Activated T-cell treated with anti-CD3 and anti-CD28 coated beads, Interleukin-2, amount 50 U/mL, for 72 hours (primary cell): ENCODE measurements at places on chromosomes 5 and 9. TPM values are rescaled to one million over a fixed set of nuclear protein-coding genes. Genes with fewer than 3 reads are reported as not detected.
A peak's percentile ranks its signal among the peaks of the same experiment; 100 is the strongest.

The OTP gene
- 0.19 TPM for total RNA-seq

The NFIB gene
- not detected for total RNA-seq

The PCDHA13 gene
- total RNA-seq: not detected

The STPG3 gene
- 0.63 TPM for total RNA-seq

- no peak for DNase-seq
- no peak overlapping the region for H3K4me3 ChIP-seq
- no peaks in the 10 kb centered on the region for H3K4me1 ChIP-seq
- peaks cover 6% of the 10 kb centered on the region for H3K36me3 ChIP-seq
These were observed 32.1 kb downstream of the NADK2 start for GRCh38 chr5:36209664-36210063.

The INSL6 gene
- total RNA-seq: not detected

The LCN1 gene
- total RNA-seq: not detected

GRCh38 chr5:132233081-132233480, 5.4 kb upstream of the P4HA2 start:
- no peak overlapping the region for H3K4me3 ChIP-seq
- H3K36me3 ChIP-seq: no peaks in the 10 kb centered on the region
- peaks cover 33% of the 10 kb centered on the region for H3K27me3 ChIP-seq
- H3K27ac ChIP-seq: no peak overlapping the region
- no peak for DNase-seq

The PCDHB4 gene
- not detected for total RNA-seq

The WHRN gene
- total RNA-seq: 8.6 TPM

- peak overlapping the region; percentile 91 for H3K4me3 ChIP-seq
- H3K36me3 ChIP-seq: peaks cover 2% of the 10 kb centered on the region
- H3K27me3 ChIP-seq: no peaks in the 10 kb centered on the region
- H3K4me1 ChIP-seq: peaks cover 77% of the 10 kb centered on the region
These were observed 5.8 kb downstream of the GLRX start for GRCh38 chr5:95816776-95817175.

The PCDH1 gene
- not detected for total RNA-seq

GRCh38 chr5:32686799-32687498, 24.2 kb upstream of the NPR3 start:
- DNase-seq: no peak
- H3K27ac ChIP-seq: no peak overlapping the region
- no peaks in the 10 kb centered on the region for H3K4me1 ChIP-seq
- H3K36me3 ChIP-seq: peaks cover 5% of the 10 kb centered on the region
- H3K27me3 ChIP-seq: peaks cover 6% of the 10 kb centered on the region
- no peak overlapping the region for H3K4me3 ChIP-seq

- no peak overlapping the region for H3K4me3 ChIP-seq
- no peak overlapping the region for H3K27ac ChIP-seq
- no peaks in the 10 kb centered on the region for H3K36me3 ChIP-seq
- no peaks in the 10 kb centered on the region for H3K4me1 ChIP-seq
These were observed 110.1 kb downstream of the SPOCK1 start for GRCh38 chr5:137389042-137389441.

- no peak for DNase-seq
- H3K4me1 ChIP-seq: peaks cover 8% of the 10 kb centered on the region
- H3K27me3 ChIP-seq: peaks cover 11% of the 10 kb centered on the region
- H3K4me3 ChIP-seq: peak overlapping the region; percentile 67
These were observed 20.5 kb upstream of the NDST1 start for GRCh38 chr5:150487199-150488061.

The PKD2L2 gene
- total RNA-seq: 0.74 TPM
